ENCODE measurements at places on chromosomes 12 and 14.

DNA sequence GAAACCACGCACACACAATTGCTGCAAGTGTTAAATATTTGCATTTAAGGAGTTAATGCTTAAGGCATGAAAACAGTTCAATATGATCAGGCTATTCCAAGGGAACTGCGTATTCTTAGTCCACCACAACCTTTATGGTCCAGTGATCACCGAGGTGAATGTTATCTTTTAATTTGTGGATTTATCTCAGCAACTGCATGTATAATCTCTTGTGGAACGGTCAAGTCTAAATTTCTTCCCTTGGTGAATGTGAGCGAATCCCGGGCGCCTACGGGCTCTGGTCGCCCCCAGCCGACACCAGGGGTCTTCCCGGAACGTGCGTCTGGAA, 999 bp upstream of the AK7 start:
- DNase-seq = no peak

- DNase-seq = no peak
Measured at GRCh38 chr12:61750604-61751003, 509.6 kb upstream of the USP15 start.

GRCh38 chr14:63457498-63457897, 85.7 kb downstream of the PPP2R5E start:
- DNase-seq = no peak

- no peak for DNase-seq
Measured at GRCh38 chr12:53495903-53496751, 3.1 kb downstream of the MAP3K12 start.

Data from neural crest cell (in vitro differentiated cells).